Sciatic nerve (tissue), 2 donors: ENCODE measurements at places on chromosomes 5 and 9. TPM values are rescaled to one million over a fixed set of nuclear protein-coding genes. Genes with fewer than 3 reads are reported as not detected.

The TMEM232 gene
- 8.1 TPM for total RNA-seq

GRCh38 chr5:172769342-172769615 is 1.7 kb downstream of the DUSP1 start:
- no peak for DNase-seq

GRCh38 chr5:132666310-132667123 is 7.3 kb upstream of the IL4 start:
- no peak for DNase-seq

- no peak for DNase-seq
Observed at GRCh38 chr9:88750832-88751360, 215.9 kb downstream of the NXNL2 start.

DNA sequence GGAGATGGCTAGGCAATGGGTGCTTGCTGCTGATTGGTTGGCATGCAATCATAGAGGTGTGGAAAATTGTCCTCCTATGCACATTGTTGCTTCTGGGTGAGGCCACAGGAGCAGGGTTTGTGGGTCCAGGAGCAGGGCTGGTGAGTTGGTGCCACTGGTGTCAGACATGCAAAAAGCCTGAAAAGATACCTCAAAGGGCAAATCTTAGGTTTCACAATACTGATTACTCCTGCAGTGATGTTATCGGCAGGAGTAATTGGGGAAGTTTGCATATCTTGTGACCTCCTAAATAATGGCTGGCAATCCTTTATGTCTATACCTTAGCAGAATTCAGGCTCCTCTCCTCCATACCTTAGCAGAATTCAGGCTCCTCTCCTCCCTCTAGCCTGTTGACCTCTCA is 25.2 kb downstream of the SLC25A48 start:
- DNase-seq = no peak

DNA sequence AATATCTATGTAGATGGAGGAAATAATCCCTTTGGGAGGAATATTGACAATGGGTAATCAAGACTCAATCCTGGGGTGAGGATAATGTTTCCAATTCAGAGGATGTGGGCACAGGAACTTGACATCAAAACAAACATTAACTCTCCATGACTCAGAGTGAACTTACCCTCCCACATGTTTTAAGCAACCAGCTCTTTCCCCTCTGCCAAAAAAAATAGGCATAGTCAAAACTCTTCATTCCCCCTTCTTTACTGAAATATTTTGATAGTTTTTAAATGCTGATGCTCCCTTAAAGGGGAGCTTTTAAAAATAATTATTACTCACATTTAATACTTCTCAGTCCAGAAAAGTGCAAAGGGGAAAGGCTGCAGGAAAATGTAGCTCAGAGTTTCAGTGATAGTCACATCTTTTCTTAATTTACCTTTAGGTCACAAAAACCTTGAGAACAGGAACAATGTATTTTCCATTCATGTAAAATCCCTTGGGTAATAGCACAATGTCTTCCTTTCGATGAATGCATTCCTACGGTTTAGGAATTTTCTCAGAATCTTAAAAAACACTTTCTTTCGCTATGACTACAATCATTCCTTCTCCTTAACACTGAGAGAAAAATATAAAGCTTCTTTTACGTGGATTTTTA is 298.4 kb upstream of the GRAMD2B start:
- DNase-seq = no peak

DNA sequence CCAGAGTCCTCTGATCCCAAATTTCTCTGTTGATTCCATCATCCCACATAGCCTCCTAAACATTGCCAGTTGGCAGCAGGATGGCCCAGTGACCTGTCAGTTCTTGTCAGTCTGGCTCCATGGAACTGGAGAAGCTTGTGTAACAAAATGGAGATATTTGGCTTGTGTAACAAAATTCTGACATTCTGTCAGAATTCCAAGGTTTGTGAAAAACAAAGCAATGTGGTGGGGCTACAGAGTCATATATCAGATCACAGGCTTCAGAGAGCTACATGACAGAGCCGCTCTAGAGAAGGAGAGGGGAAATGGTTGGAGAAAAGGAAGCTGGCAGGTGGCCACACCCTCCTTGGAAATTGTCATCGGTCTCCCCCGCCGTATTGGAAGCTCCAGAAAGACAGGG is 75.4 kb upstream of the MAN2A1 start:
- no peak for DNase-seq

- DNase-seq = no peak
Observed at GRCh38 chr9:120951960-120952618, 25.5 kb upstream of the TRAF1 start.

GRCh38 chr9:91727316-91727861 is 222.6 kb downstream of the ROR2 start:
- DNase-seq = no peak

GRCh38 chr9:28999806-29000205 is 1426.5 kb upstream of the C9orf72 start:
- no peak for DNase-seq
